ENCODE measurements at places on chromosomes 3 and 15.

- no peak for DNase-seq
Measured at GRCh38 chr15:90829942-90830440, 38.4 kb upstream of the FURIN start.

- DNase-seq = no peak
Measured at GRCh38 chr15:63340353-63340752, 41.3 kb downstream of the CA12 start.

DNA sequence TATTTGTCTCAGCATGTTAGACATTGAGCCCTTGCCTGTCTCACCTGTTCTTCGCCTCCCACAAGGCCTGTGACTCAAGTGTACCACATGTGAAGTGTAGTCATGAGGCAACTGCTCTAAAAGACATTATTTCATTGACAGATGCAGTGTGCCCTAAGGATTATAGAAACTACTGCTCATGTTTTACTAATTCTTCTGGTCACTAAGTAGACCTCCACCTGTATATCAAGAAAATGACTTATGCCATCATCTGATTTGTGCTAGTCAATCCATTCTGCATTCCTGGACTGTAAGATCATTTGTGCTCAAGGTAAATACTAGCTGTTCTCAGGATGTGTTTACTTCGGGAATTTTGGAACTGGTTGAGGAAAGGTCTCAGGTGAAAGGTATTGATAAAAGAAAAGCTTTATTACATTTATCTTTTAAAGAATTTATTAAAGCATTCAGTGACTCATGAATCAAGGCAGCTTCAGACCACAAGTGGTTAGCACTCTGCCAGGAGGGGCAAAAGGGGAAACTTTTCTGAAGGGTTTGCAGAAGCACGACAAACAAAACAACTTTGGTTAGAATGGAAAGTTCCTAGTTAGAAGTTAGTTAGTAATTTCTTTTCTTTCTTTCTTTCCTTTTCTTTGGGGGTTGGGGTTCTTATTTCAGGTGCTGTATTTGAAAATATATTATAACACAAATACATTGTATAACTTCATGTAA lies 465.3 kb upstream of the CBLB start:
- no peak for DNase-seq

GRCh38 chr3:182143903-182144302 lies 432.2 kb downstream of the SOX2 start:
- no peak for DNase-seq

DNA sequence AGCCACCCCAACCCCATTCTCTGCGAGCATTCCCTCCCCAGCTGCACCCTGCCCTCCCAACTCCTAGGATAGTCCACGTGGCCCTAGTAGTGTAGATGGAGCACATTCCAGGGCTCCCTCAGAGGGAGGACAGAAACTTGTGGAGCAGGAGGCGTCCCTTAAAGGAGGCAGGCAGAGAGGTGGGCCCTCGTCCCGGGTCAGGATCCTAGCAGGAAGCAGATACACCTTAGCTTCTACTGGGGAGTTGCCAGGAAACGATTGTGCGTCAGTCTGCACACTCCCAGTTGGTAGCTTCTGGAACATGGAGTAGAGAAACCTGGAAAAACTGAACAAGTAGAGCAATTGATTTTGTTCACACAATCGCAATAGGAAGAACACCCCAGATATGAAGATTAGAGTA lies 43.9 kb upstream of the KLHL25 start:
- DNase-seq = no peak

DNA sequence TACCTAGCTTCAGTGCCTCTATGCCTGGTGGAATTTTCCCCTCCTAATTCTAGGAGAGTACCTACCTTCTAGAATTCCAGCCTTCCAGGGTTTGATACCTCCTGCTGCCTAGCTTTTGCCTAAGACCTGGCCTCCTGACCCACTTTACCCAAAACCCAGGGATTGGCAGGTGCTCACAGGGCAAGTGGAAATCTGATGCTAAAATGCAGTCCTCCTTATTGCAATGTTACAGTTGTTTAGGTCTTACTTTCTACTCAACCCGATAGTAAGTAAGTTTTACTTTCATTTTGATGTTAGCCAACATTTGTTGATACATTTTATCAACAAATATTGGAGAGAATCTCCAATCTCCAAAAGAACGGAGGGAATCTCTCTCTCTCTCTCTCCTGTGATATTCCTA lies 275.9 kb downstream of the DOCK3 start:
- DNase-seq = no peak

DNA sequence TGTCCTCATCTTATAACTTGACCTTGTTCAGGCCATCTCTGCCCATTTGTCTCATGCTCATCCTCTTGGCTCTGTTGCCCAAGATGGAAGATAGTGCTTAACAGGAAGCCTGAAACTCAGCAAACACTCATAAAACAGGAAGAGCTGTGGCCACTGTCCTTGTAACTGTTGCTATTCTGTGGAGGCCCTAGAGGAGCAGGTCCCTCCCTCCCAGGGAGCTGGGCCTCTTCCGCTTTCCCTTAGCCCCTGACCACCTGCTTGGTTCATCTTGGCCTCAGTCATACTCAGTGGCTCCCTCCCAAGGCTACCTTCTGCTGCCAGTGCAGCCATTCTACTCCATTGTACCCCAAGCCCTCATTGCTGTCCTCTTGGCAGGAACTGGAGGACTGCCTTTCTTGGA lies 3.5 kb downstream of the MAPKAPK3 start:
- no peak for DNase-seq

DNA sequence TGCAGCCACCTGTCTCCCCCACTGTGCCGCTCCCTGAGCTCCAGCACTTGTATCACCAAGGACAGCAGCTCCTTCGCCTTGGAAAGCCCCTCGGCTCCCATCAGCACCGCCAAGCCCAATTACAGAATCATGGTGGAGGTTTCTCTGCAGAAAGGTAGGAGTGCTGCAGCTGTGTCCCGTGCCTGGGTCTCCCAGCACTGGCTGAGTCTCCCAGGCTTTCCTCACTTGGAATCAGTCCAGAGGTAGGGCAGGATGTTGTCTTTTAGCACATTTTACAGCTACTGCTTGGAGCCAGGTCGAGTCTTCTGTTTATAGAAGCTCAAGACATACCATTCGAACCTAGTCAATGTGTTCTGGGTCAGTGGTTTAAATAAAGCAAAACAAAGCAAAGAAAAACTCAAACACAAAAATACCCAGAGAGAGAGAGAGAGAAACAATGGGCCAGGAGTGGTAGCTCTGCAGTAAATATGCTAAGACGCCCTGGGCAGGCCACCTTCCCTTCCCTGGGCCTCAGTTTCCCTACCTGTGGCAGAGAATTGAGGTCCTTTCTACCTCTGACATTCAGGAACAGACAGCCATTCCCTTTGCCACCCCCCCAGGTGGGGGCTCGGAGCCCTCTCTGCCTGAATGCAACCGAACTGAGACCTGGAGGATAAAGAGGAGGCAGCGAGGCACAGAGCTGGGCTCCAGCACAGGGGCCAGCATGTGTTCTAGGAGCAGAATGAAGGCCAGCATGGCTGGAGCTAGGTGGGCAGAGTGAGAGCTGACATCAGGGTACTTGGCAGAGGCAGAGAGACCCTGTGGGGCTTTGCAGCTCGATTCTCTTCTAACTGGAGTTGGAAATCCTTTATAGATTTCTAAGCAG lies 44.1 kb downstream of the STARD5 start:
- DNase-seq = no peak

DNA sequence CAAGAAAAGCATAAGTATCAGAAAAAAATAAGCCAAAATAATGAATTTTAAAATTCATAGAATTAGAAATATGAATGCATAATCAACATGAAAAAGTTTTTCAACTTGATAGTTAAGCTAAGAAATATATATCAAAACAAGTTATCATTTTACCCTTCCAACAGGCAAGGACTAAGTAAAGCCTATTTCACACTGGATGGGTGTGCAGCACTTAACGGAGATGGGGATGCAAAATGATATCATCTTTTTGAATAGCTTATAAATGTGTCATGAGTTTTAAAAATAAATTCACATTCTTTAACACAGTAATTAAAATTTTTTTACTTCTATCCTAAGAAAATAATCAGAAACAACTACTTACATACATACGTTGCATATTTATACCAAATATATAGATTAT lies 20.9 kb downstream of the PIK3R4 start:
- no peak for DNase-seq

GRCh38 chr3:129439226-129439816 lies 427 bp downstream of the MBD4 start:
- no peak for DNase-seq

DNA sequence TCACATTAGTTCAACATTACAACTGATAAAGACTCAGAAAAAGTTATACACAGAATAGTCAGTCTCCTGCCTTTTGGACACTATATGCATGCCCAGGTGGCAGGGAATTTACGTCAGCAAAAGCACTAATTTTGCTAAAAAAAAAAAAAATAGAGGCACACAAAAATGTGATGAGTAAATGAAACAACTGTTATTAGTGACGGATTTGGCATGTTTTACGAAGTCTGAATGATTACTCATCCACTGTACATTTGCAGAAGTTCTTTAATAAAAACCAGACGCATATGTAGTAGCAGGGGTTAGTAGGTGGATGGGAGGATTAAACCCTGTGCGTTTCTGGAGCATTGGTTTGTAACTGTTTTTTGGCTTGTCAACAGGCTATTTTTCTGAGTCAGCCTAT lies 99.0 kb downstream of the MITF start:
- no peak for DNase-seq

- no peak for DNase-seq
Measured at GRCh38 chr15:58070801-58071418, 5.4 kb upstream of the ALDH1A2 start.

GRCh38 chr3:126514161-126514560 lies 3.4 kb downstream of the UROC1 start:
- no peak for DNase-seq

GRCh38 chr3:14841836-14842235 lies 23.1 kb downstream of the FGD5 start:
- no peak for DNase-seq

GRCh38 chr15:61777689-61778088 lies 282.6 kb downstream of the VPS13C start:
- no peak for DNase-seq

- no peak for DNase-seq
Measured at GRCh38 chr15:69668039-69668705, 215.6 kb downstream of the RPLP1 start.

DNA sequence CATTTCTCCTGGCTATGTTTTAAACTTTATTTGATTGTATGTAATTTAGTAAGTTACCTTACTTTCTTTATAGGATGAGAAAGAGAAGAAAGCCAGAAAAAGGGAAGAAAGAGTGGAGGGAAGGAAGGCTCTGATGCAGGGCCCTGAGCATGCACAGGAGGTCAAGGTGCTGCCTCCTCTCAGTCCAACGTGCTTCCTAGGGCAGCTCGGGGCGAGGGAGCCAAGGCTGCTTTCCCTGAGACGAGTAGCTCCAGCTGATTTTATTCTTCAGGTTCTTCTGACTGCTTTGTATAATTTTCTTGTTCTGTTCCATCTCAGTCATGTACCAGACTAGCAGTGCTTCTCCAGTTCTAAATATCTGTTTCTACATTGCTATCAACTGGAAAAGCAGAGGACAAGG lies 3.4 kb downstream of the CORO2B start:
- no peak for DNase-seq

DNA sequence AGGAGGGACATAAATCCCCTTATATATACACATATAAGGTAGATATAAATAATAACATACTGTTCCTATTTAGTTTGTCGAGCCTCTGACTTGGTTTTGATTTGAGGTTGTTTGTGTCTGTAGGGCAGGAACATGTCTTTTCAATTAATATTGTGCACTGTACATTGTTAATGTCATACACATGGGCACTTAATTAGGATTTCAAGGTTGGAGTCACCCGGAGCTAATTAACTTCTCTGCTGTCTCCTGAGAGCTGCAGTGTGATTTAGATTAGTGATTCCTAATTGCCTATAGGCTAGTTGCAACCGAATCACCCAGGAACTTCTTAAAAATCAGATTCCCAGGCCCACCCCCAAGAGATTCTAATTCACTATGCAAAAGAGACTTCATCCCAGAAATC lies 50.4 kb upstream of the FILIP1L start:
- no peak for DNase-seq

Measured in activated gamma-delta T cell (primary cell).